Heart left ventricle (tissue), 16 donors: ENCODE measurements at places on chromosomes 7 and 10.
A peak's percentile ranks its signal among the peaks of the same experiment; 100 is the strongest.

DNA sequence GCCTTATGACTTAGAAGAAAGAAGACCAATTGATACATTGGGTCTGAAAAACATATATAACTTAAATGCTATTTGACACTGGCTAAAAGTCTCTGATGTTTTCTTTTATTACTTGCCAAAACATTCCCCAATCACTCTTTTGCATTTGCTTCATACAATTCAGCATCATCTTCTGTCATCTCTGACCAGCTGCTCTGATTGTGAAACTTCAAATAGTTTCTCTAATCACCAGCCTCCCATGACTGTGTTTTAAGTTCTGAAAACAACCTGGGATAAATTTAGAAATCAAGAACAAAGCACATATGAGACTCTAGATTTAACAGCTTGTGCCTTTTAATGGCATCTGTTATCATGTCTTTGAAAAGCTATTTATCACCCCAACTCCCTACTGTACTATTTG lies 208.4 kb upstream of the KCND2 start:
- DNase-seq: no peak

GRCh38 chr7:30169579-30169978 lies 34.8 kb downstream of the MTURN start:
- DNase-seq: no peak

DNA sequence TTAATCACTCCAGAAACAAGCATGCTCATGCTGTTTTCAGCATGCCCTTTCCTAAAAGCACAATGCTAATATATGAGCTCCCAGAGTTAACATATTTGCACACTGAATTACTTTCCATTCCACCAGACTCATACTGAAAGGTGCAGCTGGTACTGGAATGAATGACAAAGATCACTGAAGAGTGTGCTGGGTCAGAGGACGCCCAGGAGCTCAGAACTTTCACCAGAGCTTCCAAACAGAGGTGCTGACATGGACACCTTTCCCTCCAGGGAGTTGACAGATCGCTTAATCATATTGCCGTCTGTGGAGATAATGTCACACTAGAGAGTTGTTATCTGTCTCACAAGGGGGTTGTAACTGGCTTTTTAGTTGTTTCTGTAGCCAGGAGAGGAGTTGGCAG lies 292.9 kb downstream of the LHFPL3 start:
- DNase-seq: no peak

DNA sequence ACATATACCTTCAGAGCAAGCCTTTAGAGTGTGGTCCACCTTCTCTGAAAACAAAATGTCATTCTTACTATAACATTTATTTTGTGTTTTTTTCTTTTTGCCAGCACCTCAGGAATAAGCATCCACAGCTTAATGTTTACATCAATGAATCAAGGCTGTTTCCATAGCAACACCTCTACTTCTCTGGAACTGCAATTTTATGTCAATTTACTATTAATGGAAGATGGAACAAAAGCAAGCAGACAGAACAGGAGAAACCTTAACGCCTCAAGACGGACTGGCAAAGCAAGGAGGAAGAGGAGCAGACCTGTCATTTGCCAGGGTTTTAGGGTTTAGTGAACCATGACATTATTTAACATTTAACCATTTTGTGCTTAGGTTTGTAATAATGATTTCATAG lies 63.1 kb downstream of the PRR15 start:
- DNase-seq: no peak

DNA sequence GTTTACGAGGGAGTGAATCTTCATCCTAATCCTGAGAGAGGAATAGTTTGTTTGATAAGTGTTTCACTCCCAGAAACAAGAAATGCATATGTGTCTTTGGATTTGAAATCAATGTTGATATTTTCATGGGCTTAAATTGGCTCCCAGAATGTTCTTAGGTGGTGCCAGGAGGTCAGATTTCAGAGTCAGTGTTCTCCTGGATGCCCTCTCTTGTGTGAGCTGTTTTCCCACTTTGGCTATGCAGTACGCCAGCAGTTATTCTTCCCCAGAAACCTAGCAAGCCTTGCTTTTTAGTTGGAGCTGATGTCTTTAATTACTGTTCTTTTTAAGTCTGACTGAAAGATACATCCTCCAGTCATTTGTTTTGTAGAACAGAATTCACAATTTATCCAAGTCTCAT lies 291.4 kb downstream of the DNAJB9 start:
- no peak for DNase-seq

DNA sequence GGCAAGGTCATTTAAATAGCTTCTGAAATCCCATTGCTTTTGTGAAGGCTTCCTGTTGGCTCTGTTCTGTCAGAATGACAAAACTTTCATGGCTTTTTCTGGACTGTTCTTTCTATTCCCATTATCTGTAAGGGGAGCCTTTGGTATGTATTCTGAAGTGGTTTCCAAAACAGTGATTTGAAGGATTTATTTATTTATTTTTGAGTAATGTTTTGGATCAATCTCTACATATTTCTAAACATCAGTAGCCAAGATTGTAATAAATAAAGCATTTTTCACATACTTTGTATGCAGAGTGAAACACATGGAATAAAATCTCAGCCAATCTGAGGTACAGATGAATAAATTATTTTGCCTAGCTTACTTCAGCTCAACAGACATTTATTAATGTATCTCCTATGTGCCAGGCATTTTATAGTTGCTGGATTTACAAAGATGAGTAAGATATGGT lies 121.1 kb downstream of the BBS9 start:
- DNase-seq: no peak

GRCh38 chr7:155178096-155178495 lies 108.0 kb downstream of the HTR5A start:
- DNase-seq: no peak

GRCh38 chr7:8783229-8783628 lies 349.8 kb downstream of the NXPH1 start:
- DNase-seq: no peak

DNA sequence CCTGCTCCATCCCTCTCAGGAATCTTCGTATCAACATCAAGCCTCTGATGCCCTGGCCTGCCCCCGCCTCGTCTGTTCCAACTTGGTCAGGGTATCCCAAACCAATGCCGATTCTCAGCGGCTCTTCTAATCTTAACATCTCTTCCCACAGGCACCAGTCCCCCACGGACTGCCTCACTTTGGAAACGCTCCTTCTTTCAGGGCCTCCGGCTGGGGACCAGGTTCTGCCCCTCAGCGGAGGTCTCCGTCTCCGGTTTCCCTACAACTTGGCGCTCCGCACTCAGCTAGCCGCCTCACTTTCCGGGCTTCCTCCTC lies 488 bp downstream of the ABCF2 start:
- no peak for DNase-seq

- DNase-seq: no peak
Observed at GRCh38 chr10:16890691-16891090, 73.5 kb upstream of the RSU1 start.

- peak; percentile 44 for DNase-seq
Observed at GRCh38 chr10:35212856-35213255, 86.2 kb downstream of the CREM start.

- DNase-seq: no peak
Observed at GRCh38 chr7:130935564-130936157, 201.7 kb upstream of the KLF14 start.

DNA sequence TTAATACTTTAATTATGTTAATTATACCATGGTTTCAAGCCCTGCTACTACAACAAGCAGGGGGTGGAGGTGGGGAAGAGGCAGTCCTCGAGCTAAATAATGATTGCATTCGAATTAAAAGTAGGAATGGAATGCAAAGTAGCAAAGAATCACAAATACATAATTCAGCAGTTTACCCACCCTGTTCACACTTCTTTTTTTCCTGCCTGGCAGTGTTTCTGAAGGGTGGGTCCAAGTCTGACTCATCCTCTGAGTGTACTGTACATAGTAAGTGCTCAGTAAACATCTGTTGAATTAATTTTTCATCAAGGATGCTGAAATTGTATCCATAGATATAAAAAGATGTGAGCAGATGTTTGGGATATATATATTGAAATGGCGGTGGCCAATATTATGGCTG lies 778.8 kb downstream of the LRMDA start:
- DNase-seq: no peak

- DNase-seq: no peak
Observed at GRCh38 chr7:159098424-159098786, 46.3 kb downstream of the VIPR2 start.

GRCh38 chr10:102508506-102508905 lies 4.7 kb downstream of the SUFU start:
- no peak for DNase-seq

DNA sequence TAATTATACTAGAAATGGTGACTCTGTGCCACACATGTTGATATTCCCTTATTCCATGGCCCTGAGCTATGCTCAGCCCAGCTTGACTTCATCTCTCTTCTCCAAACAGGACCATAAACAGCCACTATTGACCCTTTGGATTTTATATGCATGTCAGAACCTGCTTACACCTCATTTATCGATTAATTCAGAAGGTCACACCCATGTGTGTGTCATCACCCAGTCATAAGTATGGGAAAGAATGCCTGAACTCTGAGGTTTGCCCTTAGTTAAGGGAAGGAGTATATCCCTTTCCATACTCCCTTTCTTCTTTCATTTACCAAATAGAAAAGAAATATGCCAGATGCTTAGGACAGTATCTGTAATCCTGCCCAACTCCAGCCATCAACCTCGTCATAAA lies 602.3 kb downstream of the SORCS3 start:
- DNase-seq: no peak

DNA sequence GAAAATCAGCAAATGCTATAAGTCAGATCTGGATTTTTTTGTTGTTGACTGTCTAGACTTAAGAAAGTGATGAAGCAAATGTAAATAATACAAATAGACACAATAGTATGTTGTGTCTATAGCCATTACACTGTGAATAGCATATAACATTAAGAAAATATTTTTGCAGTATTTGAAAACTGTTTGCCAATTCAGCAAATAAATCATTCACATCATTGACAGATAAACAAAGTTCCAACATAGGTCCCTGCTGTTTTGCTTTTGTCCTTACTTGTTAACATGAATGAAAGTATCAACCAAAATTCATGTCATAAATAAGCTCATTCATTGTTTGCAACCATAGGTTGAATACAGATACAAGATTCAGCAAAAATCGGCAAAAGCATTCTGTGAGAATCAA lies 200.5 kb downstream of the KIF20B start:
- no peak for DNase-seq

DNA sequence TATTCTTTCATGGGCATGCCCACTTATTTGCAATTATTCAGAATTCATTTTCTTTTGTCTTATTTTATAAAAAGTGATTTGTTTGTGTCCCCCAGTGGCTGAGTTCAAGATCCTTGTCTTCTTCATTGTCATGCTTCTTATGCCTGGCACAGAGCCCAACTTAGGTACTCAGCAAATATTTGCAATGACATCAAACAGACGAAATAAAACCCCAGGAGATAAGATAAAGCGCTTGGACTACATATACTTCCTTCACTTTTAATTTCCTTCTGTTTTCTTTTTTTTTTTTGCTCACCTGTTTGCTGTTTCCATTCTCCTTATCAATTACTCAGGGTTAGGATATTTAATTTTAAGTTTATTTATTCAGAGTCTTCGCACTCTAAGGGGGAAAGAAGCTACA lies 225.0 kb downstream of the SDHAF3 start:
- no peak for DNase-seq

- DNase-seq: no peak
Observed at GRCh38 chr7:101937717-101938514, 120.5 kb downstream of the CUX1 start.

DNA sequence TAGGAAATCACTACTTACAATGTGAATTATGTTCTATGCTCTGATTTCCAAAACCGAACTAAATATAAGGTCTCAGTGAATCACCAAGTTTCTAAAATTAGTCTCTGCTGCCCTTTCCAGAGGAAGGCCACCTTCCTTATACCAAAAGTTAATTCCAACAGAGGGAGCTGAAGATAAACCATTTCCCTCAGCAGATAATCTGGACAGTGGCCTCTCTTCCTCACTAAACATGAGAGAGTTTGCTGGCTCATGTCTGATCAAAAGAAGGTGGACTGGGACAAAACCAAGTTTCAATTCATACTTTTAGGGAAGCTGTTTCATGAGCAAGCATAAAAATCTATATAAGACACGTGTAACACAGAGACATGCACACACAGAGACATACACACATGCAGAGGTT lies 6.4 kb downstream of the FEZF1 start:
- DNase-seq: no peak

GRCh38 chr10:17993361-17993760 lies 41.6 kb downstream of the SLC39A12 start:
- DNase-seq: no peak

GRCh38 chr7:90958647-90959046 lies 305.6 kb upstream of the FZD1 start:
- DNase-seq: no peak

DNA sequence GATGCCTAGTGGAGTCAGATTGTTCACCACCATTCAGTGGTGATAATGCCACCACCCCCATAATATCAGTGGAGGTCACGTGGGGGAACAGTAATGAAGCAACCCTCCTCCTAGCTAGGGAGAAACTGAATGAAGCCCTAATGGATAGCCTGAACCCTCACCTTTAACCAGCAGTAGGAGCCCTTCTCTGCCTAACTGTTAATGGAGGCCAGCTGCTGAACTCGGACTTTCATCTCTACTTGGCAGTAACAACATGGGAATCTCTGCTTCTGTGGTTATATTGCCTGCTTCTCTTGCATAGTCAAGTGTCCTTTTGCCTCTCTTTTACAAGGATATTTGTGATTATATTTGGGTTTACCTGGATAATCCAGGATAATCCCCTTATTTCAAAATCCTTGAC lies 1097.9 kb downstream of the REEP3 start:
- DNase-seq: no peak

DNA sequence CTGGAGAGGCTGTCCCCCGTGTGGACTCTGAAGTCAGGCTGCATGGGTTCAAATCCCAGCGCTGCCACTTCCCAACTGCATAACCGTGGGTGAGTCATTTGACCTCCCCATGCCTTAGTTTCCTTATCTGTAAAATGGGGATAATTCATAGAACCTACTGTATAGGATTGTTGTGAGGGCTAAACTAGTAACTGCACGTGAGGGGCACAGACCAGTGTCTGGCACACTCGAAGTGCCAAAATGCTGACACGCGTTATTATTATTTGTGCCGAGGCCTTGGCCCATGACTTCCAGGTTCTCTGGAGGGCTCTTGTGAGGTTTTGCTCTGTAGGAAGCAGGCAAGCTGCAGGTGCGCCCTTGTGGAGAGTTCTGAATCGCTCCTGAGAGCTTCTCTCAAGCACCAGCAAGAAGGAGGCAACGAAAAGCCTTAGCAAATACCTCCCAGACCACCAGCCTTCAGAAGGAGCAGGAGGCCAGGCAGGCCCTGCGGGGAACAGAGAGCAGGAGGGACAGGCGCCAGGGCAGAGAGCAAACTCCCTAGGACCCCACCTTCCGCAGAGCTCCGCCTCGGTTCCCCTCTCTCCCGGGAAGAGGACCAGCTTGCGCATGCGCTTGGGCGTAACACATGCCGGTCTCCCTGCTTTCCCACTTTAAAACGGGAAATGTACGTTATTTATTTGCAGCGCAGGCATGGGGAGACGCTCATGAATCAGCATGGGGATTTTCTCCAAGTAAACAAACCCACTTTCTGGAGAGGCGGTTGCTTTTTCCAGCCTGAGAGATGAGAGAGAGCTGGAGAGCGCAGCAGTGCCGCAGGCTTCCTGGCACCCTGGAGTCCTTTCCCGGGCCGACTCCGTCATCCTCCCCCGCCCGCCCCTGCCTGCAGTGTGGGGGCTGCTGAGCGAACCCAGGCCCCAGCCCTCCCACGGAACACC lies 39.6 kb downstream of the SORCS3 start:
- no peak for DNase-seq

GRCh38 chr10:34996843-34997242 lies 93.3 kb downstream of the CUL2 start:
- DNase-seq: no peak

- DNase-seq: no peak
Observed at GRCh38 chr7:93036807-93037206, 81.0 kb downstream of the SAMD9 start.

GRCh38 chr10:51260376-51260775 lies 186.1 kb downstream of the PRKG1 start:
- DNase-seq: no peak
